Activated T-cell treated with anti-CD3 and anti-CD28 coated beads for 4 hours (primary cell): ENCODE measurements at places on chromosomes 12 and 14.

- no peak for DNase-seq
Observed at GRCh38 chr14:53226553-53226952, 73.4 kb upstream of the DDHD1 start.

DNA sequence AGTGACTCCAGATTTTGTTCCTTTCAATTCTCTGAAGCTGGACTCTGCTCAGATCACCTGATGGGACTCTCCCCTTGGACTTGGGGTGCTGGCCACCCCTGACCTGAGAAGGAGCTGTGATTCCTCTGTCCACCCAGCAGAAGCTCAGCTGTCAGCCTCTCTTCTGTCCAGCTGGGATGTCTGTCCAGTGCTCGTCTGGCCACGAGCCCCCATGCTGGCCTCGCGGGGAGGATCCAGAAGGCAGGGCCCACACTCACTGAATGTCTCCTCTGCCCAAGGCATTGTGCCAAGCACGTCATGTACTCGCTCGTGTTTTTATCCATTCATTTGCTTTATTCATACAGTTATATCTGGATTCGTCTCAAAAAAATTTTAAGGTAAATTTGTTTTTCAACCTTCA, 14.2 kb upstream of the SLC24A4 start:
- DNase-seq = no peak

GRCh38 chr12:4817880-4818279, 91.8 kb upstream of the KCNA1 start:
- DNase-seq = no peak

GRCh38 chr12:111181143-111181726, 187.7 kb downstream of the PHETA1 start:
- DNase-seq = no peak

GRCh38 chr14:61461808-61462275, 140.5 kb downstream of the PRKCH start:
- DNase-seq = no peak

- no peak for DNase-seq
Observed at GRCh38 chr12:128361400-128361995, 94.5 kb downstream of the TMEM132C start.

DNA sequence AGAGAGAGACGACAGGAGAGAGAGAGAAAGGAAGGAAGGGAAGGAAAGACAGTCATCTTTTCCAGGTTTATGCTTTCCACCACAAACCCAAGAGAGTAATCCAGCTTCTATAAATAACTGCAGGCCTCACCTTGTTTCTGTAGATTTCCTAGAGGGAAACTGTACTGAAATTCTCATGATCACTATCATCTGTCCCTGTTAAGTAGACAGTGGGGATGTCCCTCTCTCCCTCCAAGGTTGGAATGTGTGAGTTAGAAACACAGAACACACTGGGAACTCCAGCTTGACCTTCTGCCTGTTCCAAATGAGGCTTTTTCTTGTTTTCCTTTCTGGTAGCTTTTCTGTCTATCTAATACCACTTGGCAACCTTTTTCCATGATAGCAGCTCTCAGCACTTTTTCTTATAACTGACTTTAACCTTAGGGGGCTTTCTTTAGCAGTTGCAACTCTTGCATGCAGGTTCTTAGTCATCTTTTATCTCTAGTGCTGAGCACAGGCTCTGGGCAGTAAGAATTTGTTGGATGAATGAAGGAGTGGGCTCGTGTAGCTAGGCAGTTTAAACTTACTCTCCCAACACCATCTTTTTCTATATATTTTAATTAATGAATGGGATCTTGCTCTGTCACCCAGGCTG, 22.8 kb upstream of the FBXO33 start:
- DNase-seq = no peak
